Keratinocyte (primary cell): ENCODE measurements at places on chromosomes 4 and X.
A peak's percentile ranks its signal among the peaks of the same experiment; 100 is the strongest.

DNA sequence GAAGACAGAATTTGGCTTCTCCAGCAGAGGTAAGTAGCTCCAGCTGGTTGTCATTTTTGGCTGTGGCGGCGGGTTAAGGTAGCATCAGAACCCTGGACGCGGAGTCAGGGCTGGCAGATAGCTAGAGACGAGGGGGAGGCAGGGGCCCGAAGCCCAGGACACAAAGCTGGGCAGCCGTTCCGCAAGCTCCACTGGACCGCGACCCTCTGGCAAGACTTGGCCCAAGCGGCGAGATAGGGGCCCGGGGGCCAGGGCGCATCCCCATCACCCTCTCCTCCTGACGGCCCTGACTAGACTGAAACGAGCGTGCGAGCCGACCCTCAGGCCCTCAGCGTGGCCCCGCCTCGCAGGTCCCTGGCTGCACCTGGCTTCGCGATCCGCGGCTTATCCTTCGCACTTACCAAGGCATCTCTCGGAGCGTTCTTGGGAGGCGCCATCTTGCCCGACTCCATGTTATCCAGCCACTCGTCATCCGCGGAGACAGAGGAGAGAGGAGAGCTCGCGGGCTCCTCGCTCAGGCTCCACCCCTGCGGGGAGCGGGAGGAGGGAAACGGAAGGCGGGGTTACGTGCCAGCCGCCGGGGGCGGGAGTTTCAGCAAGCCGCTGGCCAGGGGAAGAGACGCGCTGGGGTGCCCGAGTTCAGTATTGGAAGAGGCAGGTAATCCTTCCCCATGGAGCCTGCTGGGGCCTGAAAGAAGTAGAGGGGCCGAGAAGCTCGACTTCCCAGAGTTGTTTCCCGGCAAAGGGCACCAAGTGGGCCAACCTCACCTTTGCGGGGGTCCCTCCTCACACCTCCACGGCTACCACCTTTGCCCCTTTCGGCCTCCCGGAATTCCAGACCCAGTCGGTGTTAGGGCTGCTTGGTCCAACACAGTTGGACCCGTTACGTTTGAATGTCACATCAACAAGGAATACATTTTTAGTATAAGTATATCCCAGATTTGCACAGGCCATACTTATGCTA is at the start of gene TAF9B:
TAF9B (minus strand) TSS at position 491 of the 964 bp plus-strand sequence; CDS start at position 452, 39 bp downstream.
- DNase-seq: no peak
- no peaks in the 10 kb centered on the region for H3K27me3 ChIP-seq
- peak within 1 kb of the TSS; percentile 58 for H3K27ac ChIP-seq
- H3K4me3 ChIP-seq: peak within 1 kb of the TSS; percentile 62

- DNase-seq: no peak
- H3K4me1 ChIP-seq: no peaks in the 10 kb centered on the region
- H3K36me3 ChIP-seq: no peaks in the 10 kb centered on the region
- H3K27ac ChIP-seq: no peak overlapping the region
Measured at GRCh38 chrX:148774276-148774675, 273.9 kb downstream of the AFF2 start.

DNA sequence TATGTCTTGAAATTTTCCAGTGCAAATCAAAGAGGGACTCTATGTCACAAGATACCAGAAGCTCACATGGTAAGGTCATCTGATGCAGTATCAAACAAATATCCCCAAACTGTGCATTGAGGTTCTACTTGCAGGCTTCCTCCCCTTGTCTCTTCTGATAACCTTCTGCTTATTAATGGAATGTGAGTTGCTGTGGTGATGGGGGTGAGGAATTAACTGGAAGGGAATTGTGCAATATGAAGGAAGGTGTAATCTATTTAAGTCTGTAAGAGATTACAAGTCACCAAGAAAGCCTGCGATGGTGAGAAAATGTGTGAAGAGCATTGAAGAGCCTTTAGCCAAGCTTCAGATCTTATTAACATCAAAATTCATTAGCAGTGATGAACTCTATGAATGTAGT is 15.4 kb upstream of the MAGED1 start:
- DNase-seq: no peak
- H3K36me3 ChIP-seq: no peaks in the 10 kb centered on the region
- no peak overlapping the region for H3K27ac ChIP-seq
- H3K4me1 ChIP-seq: no peaks in the 10 kb centered on the region
- no peaks in the 10 kb centered on the region for H3K27me3 ChIP-seq
- H3K4me3 ChIP-seq: no peak overlapping the region

DNA sequence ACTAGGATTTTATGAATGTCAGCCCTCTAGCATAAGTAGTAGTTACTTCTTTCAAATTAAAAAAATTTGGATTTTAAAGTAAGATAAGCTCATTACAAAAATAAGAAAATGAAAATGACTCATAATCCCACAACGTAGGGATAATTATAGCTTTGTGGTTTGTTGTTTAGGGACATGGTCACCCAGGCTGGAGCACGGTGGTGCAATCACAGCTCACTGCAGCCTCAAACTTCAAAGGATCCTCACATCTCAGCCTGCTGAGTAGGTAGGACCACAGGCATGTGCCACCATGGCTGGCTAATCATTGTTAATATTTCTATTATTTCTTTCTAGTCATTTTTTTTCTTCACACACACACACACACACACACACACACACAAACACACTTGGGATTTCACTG is 57.6 kb downstream of the PLAC1 start:
- no peaks in the 10 kb centered on the region for H3K36me3 ChIP-seq
- no peak overlapping the region for H3K27ac ChIP-seq
- no peak for DNase-seq
- no peak overlapping the region for H3K4me3 ChIP-seq
- H3K27me3 ChIP-seq: no peaks in the 10 kb centered on the region
- H3K4me1 ChIP-seq: peaks cover 19% of the 10 kb centered on the region

DNA sequence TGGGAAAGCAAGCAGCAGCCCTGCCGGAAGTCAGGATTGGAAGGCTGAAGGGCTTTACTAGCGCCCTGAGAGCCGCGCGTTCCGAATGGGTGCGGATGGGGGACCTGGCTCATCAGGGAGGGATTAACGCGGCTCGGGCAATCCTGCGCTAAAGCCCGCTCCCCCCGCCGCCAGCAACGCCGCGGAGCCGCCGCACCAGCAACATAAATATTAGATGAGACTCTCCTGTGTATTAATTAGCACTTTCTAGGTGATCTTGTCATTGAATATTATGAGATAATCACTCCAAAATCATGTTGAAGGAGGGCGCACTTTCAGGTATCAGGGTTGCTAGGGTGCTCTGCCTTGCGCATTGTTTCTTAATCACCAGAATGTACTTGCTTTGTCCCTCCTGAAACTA is 357.2 kb upstream of the FAM241A start:
- no peak for DNase-seq
- H3K4me3 ChIP-seq: no peak overlapping the region
- H3K27ac ChIP-seq: no peak overlapping the region
- H3K4me1 ChIP-seq: no peaks in the 10 kb centered on the region
- peaks cover 14% of the 10 kb centered on the region for H3K27me3 ChIP-seq
- no peaks in the 10 kb centered on the region for H3K36me3 ChIP-seq

DNA sequence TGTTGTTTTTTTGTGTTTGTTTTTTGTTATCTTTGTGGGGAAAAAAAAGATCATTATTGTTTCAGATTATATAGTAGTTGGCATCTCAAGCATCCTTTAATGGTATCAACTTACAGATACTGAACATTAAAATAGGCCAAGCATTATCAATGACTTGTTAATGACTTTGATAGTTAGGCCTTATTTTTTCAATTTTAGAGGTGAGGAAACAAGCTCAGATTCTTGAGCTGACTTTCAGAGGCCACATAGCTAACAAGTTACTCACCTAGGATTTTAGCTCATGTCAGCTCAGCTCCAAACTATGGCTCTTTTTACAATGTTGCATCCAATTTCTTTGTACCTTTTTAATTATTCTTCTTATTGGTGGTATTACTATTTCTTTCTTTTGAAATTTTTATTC is 471 bp upstream of the PLAC8 start:
- H3K27ac ChIP-seq: peak overlapping the region; percentile 67
- H3K36me3 ChIP-seq: no peaks in the 10 kb centered on the region
- no peak overlapping the region for H3K4me3 ChIP-seq
- H3K27me3 ChIP-seq: no peaks in the 10 kb centered on the region

GRCh38 chrX:101385795-101386541 is at the start of gene BTK:
Gene BTK (minus strand): TSS chrX:101386191. CDS start chrX:101375284, 10,907 bp downstream.
- H3K36me3 ChIP-seq: no peaks in the 10 kb centered on the region
- H3K27me3 ChIP-seq: no peaks in the 10 kb centered on the region
- DNase-seq: no peak
- no peaks in the 10 kb centered on the region for H3K4me1 ChIP-seq

GRCh38 chr4:57448452-57448851 is 338.3 kb upstream of the IGFBP7 start:
- no peak overlapping the region for H3K4me3 ChIP-seq
- H3K36me3 ChIP-seq: no peaks in the 10 kb centered on the region
- peaks cover 2% of the 10 kb centered on the region for H3K27me3 ChIP-seq

GRCh38 chr4:146062340-146062739 is 113.2 kb upstream of the LSM6 start:
- H3K36me3 ChIP-seq: no peaks in the 10 kb centered on the region
- no peak for DNase-seq
- H3K4me1 ChIP-seq: no peaks in the 10 kb centered on the region
- no peak overlapping the region for H3K27ac ChIP-seq
- H3K27me3 ChIP-seq: no peaks in the 10 kb centered on the region

DNA sequence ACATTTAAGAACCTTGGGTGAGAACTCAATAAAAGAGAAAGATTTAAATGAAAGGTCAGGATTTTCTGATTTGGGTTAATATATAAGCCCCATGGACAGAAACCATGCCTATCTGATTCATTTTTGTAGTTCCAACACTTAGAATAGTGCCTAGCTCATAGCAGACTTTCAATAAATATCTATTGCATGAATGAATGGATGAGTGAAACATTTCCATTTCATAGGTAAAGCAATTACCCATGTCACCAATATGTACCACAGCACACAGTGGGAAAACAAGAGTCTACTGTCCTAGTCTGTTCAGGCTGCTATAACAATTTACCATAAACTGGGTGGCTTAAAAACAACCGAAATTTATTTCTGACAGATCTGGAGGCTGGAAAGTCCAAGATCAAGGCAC is 63.9 kb upstream of the PTPN13 start:
- H3K4me3 ChIP-seq: no peak overlapping the region
- no peak for DNase-seq
- no peaks in the 10 kb centered on the region for H3K36me3 ChIP-seq
- no peaks in the 10 kb centered on the region for H3K4me1 ChIP-seq
- H3K27ac ChIP-seq: no peak overlapping the region
- H3K27me3 ChIP-seq: no peaks in the 10 kb centered on the region

- H3K27ac ChIP-seq: no peak overlapping the region
- no peaks in the 10 kb centered on the region for H3K36me3 ChIP-seq
- H3K4me3 ChIP-seq: no peak overlapping the region
- no peaks in the 10 kb centered on the region for H3K27me3 ChIP-seq
Measured at GRCh38 chr4:66404141-66404540, 733.9 kb upstream of the EPHA5 start.

- H3K4me1 ChIP-seq: peaks cover 22% of the 10 kb centered on the region
- peak within 1 kb of the TSS; percentile 92 for H3K27ac ChIP-seq
- H3K4me3 ChIP-seq: peak within 1 kb of the TSS; percentile 91
- H3K36me3 ChIP-seq: peaks cover 3% of the 10 kb centered on the region
- peak; percentile 64 for DNase-seq
Measured at GRCh38 chr4:107824350-107825071, at the start of gene SGMS2. Gene SGMS2 (plus strand): TSS chr4:107824932. CDS start chr4:107895554, 70,622 bp downstream.

DNA sequence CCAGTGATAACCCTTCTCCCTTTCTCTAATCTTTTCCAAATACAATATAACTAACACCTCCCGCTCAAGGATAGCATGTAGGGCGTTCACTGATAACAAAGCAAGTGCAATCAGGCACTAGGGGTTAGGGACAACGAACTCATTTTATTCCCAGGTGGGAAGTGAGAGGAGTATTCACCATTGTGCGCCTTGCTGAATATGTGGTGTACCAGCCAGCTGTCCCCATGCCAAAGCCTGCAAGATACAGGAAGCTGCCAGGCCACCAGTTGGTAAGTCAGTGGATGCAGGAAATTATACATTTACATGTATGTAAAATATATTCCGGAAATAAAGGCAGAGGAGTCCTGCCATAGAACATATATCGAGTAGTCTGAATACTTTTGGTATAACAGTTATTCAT is 6.3 kb upstream of the HPRT1 start:
- H3K4me3 ChIP-seq: no peak overlapping the region
- H3K27ac ChIP-seq: no peak overlapping the region
- no peaks in the 10 kb centered on the region for H3K27me3 ChIP-seq
- H3K4me1 ChIP-seq: peaks cover 3% of the 10 kb centered on the region
- no peaks in the 10 kb centered on the region for H3K36me3 ChIP-seq

DNA sequence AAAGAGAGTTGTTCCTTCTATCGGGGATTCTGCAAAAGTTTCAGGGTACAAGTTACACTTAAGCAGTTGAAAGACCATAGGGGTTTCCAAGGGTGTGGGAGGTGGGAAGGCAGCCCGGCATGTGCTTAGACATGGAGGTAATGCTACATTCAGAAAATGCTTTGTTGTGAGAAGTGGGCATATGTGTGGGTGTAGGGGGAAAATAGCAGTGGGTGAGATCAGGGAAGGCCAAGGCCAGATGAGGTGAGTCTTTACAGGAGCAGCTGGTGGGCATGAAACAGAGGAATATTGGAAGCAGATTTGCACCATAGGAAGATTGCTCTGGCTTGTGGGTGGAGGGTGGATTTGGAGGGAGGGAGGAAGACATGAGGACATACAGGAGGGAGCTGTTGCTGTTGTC is 8.3 kb downstream of the CYTL1 start:
- H3K27me3 ChIP-seq: peaks cover 17% of the 10 kb centered on the region
- no peak overlapping the region for H3K27ac ChIP-seq
- DNase-seq: no peak
- H3K4me3 ChIP-seq: no peak overlapping the region

DNA sequence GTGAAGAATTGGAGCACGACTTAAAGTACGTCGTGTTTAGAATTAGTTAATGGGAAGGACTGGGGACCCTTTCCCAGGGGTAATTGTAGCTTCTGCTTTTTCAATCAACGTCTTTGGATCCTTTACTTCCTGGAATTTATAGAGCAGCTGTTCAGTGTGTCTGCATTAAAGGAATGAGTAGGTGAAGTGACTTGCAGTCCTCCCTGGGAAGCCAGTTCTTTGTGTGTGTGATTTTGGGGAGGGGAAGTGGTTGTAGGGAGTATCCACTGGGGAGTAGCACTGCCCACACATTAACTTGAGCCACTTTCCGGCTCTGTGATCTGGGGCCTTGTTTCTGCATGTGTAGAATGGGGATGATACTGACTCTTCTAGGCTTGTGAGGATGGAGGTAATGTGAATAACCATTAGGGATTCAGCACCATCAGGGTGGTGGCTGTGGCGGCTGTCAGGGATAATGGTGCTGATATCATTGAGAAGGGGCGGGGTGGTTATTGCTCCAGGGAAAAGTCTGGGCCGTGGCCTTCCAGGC is 54.7 kb downstream of the TMEM131L start:
- no peaks in the 10 kb centered on the region for H3K27me3 ChIP-seq
- H3K36me3 ChIP-seq: peaks cover 2% of the 10 kb centered on the region

- H3K4me1 ChIP-seq: peaks cover 5% of the 10 kb centered on the region
- no peak for DNase-seq
- H3K27me3 ChIP-seq: no peaks in the 10 kb centered on the region
- no peaks in the 10 kb centered on the region for H3K36me3 ChIP-seq
Measured at GRCh38 chrX:68503836-68504636, 5.2 kb downstream of the YIPF6 start.

GRCh38 chr4:37058826-37059225 is 185.7 kb upstream of the NWD2 start:
- H3K27me3 ChIP-seq: no peaks in the 10 kb centered on the region
- no peak overlapping the region for H3K27ac ChIP-seq
- DNase-seq: no peak
- no peaks in the 10 kb centered on the region for H3K4me1 ChIP-seq
- no peaks in the 10 kb centered on the region for H3K36me3 ChIP-seq
